ENCODE measurements at places on chromosomes 16 and 17.
A peak's percentile ranks its signal among the peaks of the same experiment; 100 is the strongest.

DNA sequence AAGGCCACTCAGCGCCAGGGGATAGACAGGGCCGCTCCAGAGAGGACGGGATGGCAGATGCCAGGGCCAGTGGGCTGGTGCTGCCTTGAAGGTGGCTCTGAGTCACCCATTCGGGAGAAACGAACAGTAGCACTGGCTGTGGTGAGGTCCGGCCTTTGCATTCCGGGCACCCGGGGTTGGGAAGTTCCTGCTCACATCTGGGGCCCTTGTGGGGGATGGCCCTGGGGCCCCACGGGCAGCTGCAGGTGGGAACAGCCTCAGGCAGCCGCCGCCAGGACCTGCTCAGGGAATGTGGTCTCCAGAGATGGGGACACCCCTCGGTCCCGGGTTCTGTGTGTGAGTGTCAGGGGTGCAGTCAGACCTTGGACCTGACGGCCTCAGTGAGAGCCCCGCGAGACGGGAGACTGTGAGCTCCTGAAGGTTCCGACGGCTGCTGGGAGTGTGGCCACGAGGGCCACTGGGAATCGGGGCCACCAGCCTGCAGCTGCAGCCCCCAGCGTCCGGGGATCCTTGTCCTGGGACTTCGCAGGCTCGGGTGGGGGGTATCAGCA is 1.4 kb downstream of the CBFA2T3 start:
- no peak for DNase-seq

DNA sequence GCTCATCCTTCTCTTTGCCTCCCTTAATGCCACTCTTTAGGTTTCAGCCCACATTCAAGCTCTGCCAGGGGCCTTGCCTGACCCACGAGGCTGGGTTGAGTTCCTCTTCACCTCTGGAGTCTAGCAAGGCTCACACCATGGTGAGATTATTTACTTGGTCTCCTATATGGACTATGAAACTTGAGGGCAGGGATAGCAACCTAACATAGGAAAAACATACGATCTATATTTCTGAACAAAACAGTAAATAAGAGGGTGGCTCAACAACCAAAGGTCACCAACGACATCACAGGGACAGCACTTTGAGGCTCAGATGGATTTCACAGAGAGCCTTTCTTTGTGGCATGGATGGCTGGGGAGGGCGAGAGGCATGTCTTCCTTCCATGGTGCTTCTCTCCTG is 197.0 kb downstream of the MAF start:
- no peak for DNase-seq

DNA sequence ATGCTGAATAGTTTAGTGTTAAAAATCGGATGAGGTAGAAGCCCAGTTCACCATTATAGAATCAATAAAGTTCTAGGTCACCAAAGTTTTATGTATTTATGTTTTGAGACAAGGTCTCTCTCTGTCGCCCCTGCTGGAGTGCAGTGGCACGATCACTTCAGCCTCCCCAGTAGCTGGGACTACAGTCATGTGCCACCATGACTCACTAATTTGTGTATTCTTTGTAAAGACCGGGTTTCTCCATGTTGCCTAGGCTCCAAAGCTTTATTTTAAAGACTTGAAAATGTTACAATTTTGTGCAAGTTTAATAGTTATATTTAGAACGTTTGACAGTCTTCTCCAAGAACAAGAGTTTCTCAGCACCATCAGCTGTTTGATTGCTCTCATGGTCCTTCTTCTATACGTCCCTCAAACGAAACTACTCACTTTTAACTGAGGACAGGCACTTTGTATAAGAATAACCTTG is 32.1 kb downstream of the NDE1 start:
- DNase-seq: no peak

DNA sequence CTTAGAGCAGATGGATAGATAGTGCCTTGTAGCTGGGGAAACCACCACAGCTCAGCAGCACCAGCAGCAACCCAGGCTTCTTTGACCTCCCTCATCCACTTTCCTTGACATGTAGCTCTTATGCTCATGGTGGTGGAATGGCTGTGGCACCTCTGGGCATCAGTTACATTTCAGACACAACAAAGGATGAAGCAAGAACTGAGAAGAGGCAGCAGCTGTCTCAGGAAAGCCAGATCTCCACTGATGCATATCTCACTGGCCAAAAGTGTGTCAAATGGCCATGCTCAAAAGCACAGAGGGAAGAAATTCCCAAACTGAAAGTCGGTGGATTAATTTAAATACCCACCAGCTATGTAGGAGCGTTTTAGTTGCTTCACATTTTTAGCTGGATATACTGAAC is 671.4 kb upstream of the SALL1 start:
- no peak for DNase-seq

- no peak for DNase-seq
These were observed 490.5 kb upstream of the ERCC4 start for GRCh38 chr16:13429416-13429815.

DNA sequence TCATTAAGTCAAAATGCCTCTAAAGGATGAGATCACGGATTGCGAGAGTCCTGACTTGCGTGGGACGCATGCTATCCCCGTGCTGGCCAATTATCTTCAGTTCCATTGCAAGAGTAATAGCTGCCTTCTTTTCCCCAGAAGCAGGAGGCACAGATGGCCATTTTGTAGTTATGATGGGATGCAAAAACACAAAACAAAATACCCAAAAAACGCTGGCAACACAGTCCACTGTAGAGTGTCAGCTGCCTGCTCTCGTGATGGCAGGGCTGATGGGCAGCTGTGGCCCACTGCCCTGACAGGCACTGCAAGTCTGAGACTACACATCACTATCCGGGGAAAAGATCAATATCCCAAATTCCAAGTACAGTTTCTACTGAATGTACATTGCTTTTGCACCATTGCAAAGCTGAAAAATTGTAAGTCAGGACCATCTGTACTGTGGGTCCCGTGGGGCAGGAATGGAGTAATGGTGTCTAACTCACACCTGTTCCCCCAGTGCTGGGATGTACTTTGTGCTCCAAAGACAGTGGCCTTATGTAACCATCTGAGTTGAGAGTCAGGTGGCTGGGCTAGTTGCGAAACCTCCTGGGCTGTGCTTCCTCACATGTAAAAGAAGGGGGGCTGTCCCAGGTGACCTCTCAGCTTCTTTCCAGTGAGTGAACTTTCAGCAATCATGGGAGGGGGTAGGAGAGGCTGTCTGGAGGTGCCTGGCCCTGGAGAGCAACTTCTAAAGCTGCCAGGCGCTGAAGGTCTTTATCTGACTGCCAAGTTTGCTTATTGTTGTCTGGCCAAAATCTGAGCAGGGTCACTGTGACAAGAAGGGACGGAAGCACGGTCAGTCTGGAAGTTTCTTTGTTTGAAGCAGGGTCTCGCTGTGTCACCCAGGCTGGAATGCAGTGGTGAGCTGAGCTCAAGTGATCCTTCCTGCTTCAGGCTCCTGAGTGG is 4.7 kb downstream of the SLC47A1 start:
- DNase-seq: peak; percentile 94

DNA sequence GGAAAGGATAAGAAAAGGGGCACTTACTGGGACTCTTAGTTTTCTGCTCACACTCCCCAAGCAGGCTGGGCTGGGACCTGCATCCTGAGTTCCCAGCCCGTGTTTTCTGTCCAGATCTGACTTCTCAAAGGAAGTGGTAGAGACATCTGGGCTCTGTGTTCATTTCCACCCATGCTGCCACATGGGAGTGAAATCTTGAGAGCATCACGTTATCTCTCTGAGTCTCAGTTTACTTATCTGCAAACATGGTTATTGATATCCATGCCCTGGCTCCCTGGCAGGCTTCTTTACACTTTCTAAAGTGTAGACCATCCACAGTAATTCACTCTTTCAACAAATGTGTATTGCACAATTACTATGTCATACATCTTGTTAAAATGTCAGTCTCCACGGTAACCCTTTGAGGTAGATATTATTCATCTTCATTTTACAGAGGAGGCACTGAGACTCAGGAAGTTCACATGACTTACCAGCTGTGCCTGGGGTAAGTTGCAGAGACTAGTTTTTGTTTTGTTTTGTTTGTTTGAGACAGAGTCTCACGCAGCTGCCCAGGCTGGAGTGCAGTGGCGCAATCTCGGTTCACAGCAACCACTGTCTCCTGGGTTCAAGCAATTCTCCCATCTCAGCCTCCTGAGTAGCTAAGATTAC is 3.4 kb downstream of the ZNF688 start:
- no peak for DNase-seq

GRCh38 chr16:8168016-8168415 is 422.3 kb downstream of the TMEM114 start:
- no peak for DNase-seq

DNA sequence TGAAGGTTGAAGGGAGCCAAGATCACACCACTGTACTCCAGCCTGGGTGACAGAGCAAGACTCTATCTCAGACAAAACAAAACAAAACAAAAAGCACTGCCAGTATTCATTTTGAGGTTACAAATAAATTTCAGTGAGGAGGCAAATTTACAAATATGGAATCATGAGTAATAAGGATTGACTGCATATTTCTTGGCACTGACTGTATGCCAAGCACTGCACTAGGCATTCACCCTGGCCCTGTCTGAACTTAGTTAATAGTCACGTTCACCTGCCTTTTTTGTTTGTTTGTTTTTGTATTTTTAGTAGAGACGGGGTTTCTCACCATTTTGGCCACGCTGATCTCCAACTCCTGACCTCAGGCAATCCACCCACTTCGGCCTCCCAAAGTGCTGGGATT is 5.1 kb downstream of the LDAF1 start:
- no peak for DNase-seq

- DNase-seq: no peak
These were observed 123.2 kb downstream of the CPPED1 start for GRCh38 chr16:12680531-12680930.

Measured in right lobe of liver (tissue), 6 donors.